ENCODE measurements at places on chromosomes 2 and 18.

GRCh38 chr2:163604941-163605555, 130.8 kb downstream of the FIGN start:
- DNase-seq, result no peak

- no peak for DNase-seq
Measured at GRCh38 chr2:111194835-111195621, 74.3 kb downstream of the BCL2L11 start.

DNA sequence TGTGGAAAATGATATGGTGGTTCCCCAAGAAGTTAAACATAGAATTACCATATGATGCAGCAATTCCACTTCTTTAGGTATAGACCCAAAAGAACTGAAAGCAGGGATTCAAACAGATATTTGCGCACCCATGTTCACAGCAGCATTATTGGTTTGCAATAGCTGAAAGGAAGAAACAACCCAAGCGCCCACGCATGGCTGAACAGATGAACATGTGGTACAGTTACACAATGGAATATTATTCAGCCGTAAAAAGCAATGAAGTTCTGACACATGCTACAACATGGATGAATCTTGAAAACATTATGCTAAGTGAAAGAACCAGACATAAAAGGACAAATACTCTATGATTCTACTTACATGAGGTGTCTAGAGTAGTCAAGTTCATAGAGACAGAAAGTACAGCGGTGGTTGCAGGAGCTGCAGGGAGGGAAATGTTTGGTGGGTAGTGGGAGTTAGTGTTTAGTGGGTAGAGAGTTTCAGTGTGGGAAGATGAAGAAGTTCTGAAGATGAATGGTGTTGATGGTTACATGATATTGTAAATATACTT, 26.7 kb upstream of the ASPRV1 start:
- no peak for DNase-seq

- no peak for DNase-seq
Measured at GRCh38 chr2:211396815-211397214, 840.4 kb downstream of the CPS1 start.

DNA sequence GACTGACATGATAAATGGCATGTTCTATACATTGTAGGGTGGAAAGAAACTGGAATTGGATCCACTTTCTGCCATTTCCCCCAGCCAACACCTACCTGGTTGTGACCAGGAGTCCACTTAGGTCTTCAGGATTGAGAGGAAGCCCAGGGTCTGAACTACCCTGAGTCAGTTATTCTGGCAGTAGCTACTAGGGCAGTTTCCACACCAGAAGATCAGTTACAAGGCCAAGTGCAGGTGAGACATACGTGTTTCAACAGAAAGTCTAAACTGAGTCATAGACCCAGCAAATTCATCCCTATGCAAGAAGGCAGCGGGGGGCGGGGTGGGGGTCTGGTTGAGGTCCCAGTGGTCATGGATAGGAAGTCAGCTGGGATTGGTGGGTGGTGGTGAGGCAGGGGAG, 21.9 kb downstream of the ANTXR1 start:
- no peak for DNase-seq

DNA sequence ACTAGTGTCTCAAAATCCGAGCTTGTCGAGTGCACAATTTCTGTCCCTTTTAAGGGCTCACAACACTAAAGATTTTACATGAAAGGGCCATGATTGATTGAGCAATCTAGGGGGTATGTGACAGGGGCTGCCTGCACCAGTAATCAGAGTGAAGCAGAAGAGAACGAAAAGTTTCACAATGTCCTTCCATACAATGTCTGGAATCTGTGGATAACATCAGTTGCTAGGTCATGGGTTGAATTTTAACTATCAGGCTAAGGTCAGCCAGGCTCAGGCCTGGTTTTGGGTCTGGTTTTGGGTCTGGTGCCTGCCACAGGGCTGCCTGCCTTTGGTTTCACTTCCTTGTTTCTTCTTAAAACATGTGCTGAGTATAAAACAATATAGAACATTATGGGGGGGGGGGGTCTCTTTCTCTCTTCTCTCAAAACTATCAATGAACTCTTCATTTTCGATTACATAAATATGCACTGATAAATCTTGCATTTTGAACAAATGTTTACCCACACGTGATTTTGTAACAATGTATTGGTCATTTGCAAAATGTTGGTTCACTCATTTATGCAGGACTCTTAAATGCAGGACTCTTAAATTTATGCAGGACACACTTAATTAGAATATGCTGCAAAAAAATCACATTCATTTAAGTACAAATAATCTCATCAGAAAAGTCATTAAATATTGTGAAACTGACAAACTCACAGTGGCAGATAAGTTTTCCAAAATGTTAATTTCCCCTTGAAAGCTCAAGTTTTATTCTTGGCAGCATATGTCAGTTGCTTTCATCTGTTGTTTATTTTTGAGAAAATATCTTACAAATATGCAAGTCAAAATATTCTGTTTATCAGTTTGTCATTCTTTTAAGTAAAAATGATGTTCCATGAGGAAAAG, 290.5 kb upstream of the KYNU start:
- no peak for DNase-seq

GRCh38 chr2:96874198-96874831, 4.4 kb upstream of the SEMA4C start:
- DNase-seq, result no peak

GRCh38 chr2:66421612-66422011, 13.3 kb upstream of the MEIS1 start:
- DNase-seq, result no peak

DNA sequence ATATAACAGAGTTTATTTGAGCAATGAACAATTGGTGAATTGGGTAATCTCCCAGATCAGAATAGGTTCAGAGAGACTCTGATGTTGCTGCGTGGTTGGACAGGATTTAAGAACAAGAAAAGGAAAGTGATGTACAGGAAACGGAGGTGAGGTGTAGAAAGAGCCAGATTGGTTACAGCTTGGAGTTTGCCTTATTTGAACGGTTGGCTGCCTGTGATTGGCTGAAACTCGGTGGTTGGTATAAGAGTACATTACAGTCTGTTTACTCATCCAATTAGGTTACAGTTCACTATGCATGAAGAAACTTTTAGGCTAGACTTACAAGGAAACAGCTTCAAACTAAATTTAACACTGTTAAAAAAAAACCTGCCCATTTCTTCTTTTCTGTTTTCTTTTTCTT, 68.0 kb upstream of the CABLES1 start:
- DNase-seq, result no peak

DNA sequence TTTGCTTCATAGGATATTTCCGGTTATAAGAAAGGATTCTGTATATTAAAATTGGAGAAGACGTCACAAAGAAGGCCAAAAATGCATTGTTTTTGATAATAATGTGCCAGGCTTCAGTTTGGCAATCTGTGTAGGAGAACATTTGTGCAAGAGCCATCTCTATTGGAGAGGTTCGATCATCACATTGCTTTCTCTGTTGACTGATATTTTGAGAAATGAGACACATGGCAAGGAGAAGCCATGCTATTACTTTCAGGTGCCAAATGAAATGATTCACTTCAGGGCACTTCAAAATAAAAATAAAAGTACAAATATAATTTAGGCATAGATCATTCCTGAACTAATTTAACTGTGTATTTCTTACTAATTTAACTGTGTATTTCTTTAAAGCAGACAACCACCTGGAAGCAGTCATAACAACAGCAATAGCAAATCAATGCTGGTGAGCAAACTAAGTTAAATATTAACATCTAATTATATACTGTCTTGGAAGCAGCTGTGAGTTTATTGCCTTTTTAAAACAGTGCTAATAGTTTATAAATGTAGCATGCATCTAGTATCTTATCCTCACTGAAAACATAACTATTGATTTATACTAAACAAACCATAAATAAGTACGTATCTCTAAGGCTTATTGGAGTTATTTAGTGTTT, 50.2 kb upstream of the CHST9 start:
- DNase-seq, result no peak

GRCh38 chr2:119184512-119184911, 26.0 kb upstream of the C1QL2 start:
- no peak for DNase-seq

DNA sequence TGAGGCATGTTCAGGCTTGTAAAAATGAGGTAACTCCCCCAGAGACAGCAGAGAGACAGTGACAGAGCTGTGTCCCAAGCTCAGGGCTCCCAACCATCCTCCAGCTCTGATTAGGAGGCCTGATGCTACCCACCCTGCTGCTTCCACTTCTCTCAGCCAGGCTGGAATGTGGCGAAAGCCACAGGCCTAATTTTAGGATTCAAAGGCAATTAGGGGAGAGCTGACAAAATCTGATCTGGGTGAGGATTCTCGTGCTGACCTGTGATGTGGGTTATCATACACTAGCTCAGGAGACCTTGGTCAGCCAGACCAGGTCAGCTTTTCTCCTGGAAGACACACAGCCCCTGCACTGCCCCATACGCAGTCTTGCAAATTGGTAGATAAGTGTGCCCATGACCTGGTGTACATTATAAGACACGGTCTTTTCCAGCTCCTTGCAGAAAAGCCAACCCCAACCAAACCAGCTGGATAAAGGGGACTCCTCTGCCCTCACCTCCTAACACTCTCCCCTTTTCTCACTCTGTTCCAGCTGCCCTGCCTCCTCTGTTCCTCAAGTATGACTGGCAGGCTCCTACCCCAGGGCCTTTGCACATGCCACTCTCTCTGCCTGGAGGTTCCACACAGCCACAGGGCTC, 225.9 kb downstream of the MGAT5 start:
- DNase-seq, result no peak
